ENCODE measurements at places on chromosomes 4 and X.

GRCh38 chrX:153517423-153517822 lies at the start of gene ATP2B3:
Gene ATP2B3, plus strand, starts transcription at chrX:153517642. Its CDS starts 18,606 bp downstream, at chrX:153536248.
- DNase-seq, result no peak

GRCh38 chrX:109843963-109844751 lies 111.1 kb upstream of the ACSL4 start:
- no peak for DNase-seq

GRCh38 chr4:97828646-97829045 lies 314.6 kb downstream of the STPG2 start:
- DNase-seq, result peak; percentile 41

DNA sequence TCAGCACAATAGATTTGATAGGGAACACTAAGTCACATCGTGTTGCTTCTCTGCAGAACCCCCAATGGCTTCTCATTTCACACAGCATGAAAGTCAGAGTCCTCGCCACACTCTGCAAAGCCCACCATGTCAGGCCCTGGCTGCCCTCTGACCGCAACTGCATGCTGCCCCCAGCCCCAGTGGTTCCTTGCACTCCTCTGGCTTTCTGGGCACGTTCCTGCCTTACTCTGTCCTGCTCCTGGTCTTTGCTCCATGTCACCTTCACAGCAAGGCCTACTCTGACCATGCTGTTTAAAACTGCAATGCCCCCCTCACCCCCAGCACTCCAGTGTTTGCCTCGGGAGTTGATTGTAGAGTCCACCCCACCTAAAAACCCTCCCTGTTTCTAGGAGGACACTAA lies 78.1 kb downstream of the EVC start:
- no peak for DNase-seq

GRCh38 chrX:77977095-77977494 lies 7.7 kb upstream of the PGAM4 start:
- no peak for DNase-seq

- no peak for DNase-seq
These were observed 383.5 kb downstream of the KLHL4 start for GRCh38 chrX:87901060-87901459.

DNA sequence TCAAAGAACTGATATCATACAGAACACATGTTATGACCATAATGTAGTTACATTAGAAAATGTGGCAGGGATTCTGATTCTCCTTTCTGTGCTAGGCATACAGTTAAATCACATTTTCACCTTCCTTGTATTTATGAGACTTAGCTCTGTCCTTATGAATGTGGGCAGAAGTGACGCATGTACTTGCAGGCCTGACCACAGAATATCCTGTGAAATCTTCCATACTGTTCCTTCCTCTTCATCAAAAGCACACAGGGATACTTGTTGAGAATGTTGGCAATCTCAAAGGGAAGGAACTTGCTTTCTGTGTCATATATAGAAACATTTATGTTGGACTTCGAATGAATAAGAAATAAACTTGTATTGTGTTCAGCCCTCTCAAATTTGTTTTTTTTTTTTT lies 17.2 kb upstream of the MYOZ2 start:
- no peak for DNase-seq

DNA sequence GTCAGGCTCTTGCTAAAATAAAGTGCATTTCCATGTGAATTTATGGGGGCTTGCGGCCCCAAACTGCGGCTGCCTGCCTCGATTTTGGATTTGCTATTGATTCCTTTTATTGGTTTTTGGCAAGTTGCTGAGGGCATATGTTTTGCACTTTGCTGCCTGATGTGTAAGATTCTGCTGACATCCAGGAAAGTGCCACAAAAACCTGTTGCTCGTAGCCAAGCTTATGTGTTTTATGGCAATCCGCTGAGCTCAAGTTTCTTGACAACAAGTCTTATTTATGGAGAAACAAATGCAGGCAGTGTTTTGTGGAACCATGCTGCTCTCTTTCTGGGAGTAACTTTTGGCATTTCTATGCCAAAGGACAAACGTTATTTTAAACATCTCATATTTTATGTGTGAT lies 97.3 kb upstream of the DDIT4L start:
- DNase-seq, result no peak

- DNase-seq, result peak; percentile 36
These were observed 1649.8 kb upstream of the PCDH10 start for GRCh38 chr4:131499141-131499873.

- no peak for DNase-seq
These were observed 374.2 kb upstream of the SMIM31 start for GRCh38 chr4:164379694-164380093.

DNA sequence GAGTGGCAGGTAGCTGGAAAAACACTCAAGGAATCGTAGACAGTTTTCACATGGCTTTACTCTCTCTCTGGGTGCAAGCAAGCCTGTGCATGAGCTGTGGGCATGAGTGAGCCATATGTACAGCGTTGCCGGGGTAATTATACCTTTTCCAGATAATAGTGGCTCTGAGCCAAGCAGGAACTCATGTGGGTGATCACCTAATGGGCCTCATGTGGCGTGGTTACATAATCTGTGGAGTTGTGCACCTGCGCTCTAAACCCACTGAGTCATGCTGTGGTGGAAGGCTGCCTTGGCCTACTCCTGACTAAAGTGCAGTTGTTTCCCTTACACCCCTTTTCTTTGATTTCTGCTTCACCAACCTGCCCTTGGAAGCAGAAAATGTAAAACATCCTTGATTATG lies 1564.5 kb upstream of the PCDH10 start:
- DNase-seq, result no peak

- DNase-seq, result no peak
These were observed 373.6 kb downstream of the MAPK10 start for GRCh38 chr4:85986266-85986665.

GRCh38 chr4:55183926-55184599 lies 58.7 kb upstream of the KDR start:
- DNase-seq, result no peak

GRCh38 chr4:62402088-62402806 lies 1202.1 kb downstream of the ADGRL3 start:
- no peak for DNase-seq

- DNase-seq, result no peak
These were observed 66.9 kb upstream of the PPARGC1A start for GRCh38 chr4:23956601-23957364.

DNA sequence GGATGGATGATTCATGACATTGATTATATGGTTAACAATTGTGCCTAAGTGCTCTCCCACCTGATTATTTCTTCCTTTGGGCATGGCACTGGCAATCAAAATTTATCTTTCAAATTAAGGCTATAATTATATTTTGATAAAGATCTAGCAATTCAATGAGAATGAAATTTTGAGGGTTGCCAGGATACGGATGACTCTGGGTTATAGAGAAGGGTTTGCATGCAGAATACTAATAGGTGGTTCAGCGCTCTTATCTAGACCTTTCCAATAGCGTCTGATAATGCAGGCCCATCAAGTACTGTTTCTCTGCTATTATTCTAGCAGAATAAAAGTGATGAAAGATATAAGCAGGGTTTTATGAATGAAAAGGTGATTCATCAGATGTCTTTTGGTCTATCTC lies 74.9 kb upstream of the SCML1 start:
- DNase-seq, result no peak

DNA sequence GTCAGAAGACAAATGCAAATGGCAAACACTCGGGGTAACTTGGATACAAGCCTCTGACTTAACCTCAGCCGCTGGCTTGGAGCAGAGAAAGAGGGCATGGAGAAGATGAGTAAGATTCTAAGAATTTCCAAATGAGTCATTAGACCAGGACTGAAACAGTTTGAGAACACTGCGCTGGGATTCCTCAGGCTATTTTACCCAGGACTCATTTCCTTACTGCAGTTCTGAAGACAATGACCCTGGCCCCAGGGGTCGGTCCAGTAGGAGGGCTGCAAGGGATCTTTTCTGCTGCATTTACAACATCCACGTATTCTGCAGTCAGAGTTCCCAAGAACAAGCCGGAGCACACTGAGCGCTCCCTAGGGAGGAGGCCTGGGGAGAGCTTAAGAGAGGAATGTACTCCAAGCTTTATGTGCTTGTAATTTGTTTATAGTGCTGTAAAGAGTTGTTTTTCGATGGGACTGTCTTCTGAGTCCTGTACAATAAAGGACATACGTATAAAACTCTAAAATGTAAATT lies 27.3 kb upstream of the SORBS2 start:
- no peak for DNase-seq

GRCh38 chr4:119103263-119103662 lies 32.4 kb upstream of the MYOZ2 start:
- DNase-seq, result no peak

DNA sequence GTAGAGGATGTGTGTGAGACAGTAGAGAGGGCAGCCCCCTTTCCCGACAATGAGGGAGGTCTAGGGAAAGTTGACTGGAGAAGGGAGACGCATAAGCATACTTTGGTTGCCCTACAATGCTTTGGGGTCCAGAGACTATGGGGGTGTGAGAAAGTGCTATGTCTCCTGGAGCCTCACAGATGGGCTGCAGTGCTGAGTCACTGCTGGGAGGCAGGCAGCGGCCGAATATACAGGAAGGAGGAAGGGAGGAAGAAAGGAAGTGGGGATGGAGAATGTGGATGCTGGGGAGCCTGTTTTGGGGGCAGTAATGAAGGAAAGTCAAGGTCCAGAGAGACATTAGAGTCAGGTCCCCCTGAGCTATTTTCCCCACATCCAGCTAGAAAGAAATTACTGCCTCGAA lies 12.7 kb downstream of the DRP2 start:
- DNase-seq, result no peak

- no peak for DNase-seq
These were observed 2.3 kb upstream of the RNF212 start for GRCh38 chr4:1115528-1116293.

DNA sequence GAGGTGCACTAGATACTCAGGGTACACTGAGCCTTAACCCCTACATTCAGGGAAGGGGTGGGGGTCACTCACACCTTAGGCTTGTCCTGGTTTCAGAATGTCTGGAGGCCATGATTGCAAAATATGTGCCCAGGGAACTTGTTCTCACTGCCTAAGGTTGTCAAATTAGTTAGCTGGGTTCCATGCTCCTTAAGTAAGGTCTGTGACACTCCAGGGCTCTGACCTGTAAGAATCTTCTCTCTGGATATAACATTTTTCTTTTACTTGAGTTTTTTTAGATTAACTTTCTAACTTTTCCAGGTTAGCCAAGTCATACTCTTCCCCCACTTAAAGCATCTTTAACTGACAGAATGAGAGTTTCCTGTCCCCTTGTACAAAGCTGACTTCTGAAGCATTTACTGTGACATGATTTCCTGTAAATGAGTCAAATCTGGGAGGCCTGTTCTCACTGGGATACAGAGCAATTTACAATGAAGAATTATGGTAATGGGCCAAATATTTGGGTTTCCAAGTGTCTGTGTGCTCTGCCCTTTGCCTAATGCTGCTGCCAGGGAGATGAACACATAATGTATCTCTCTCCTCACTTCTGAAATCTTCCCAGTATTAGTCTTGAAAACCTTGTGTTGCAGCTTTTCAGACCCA lies 101.7 kb downstream of the GATB start:
- DNase-seq, result no peak

GRCh38 chr4:166622425-166622977 lies 611.8 kb downstream of the SPOCK3 start:
- no peak for DNase-seq

Data from NCI-H524 treated with DMSO at 0.1 percent for 48 hours (cell line).